ENCODE measurements at places on chromosomes 16 and 17. TPM values are rescaled to one million over a fixed set of nuclear protein-coding genes. Genes with fewer than 3 reads are reported as not detected.

- H3K27me3 ChIP-seq: peaks cover 25% of the 10 kb centered on the region
- peaks cover 6% of the 10 kb centered on the region for H3K4me1 ChIP-seq
- H3K27ac ChIP-seq: no peak overlapping the region
Observed at GRCh38 chr17:29042026-29042678, 789 bp upstream of the PIPOX start.

- no peak overlapping the region for H3K27ac ChIP-seq
- H3K4me1 ChIP-seq: peaks cover 44% of the 10 kb centered on the region
- H3K36me3 ChIP-seq: no peaks in the 10 kb centered on the region
- DNase-seq: no peak
- H3K27me3 ChIP-seq: no peaks in the 10 kb centered on the region
Observed at GRCh38 chr16:66898207-66898606, 17.9 kb downstream of the PDP2 start.

Gene HOXB9
- 145 TPM for polyA plus RNA-seq

DNA sequence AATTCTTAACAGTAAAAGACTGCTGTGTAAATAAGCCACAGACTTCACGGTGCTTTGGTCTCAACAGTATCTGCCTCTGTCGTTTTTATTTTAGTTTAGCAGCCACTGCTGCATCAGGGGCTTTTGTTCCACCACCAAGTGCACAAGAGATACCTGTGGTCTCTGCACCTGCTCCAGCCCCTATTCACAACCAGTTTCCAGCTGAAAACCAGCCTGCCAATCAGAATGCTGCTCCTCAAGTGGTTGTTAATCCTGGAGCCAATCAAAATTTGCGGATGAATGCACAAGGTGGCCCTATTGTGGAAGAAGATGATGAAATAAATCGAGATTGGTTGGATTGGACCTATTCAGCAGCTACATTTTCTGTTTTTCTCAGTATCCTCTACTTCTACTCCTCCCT lies 7.9 kb downstream of the HERPUD1 start:
- H3K36me3 ChIP-seq: peaks cover 96% of the 10 kb centered on the region
- no peak overlapping the region for H3K27ac ChIP-seq
- peaks cover 5% of the 10 kb centered on the region for H3K4me1 ChIP-seq
- H3K27me3 ChIP-seq: no peaks in the 10 kb centered on the region
- peak; percentile 37 for DNase-seq

- no peaks in the 10 kb centered on the region for H3K27me3 ChIP-seq
- H3K36me3 ChIP-seq: peaks cover 16% of the 10 kb centered on the region
- peaks cover 55% of the 10 kb centered on the region for H3K4me1 ChIP-seq
Observed at GRCh38 chr16:58034128-58034685, 8.7 kb downstream of the MMP15 start.

- no peak for DNase-seq
- no peaks in the 10 kb centered on the region for H3K36me3 ChIP-seq
- H3K27me3 ChIP-seq: peaks cover 67% of the 10 kb centered on the region
- no peak overlapping the region for H3K27ac ChIP-seq
- H3K4me1 ChIP-seq: peaks cover 5% of the 10 kb centered on the region
- no peak overlapping the region for H3K4me3 ChIP-seq
Observed at GRCh38 chr17:35775583-35775982, 14.9 kb downstream of the C17orf50 start.

DNA sequence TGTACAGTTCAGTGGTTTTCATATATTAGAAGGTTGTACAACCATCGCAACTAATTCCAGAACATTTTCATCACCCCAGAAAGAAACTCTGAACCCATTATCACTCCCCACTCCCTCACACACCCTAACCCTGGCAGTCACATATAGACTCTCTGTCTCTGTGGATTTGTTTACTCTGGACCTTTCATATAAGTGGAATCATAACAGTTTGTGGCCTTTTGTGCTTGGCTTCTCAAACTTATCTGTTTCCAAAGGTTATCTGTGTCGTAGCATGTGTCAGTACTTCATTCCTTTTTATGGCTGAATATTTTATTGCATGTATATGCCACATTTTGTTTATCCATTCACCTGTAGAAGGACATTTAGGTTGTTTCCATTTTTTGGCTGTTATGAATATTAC lies 12.4 kb downstream of the TENT4B start:
- H3K4me3 ChIP-seq: no peak overlapping the region
- DNase-seq: no peak
- no peaks in the 10 kb centered on the region for H3K27me3 ChIP-seq
- no peaks in the 10 kb centered on the region for H3K4me1 ChIP-seq

GRCh38 chr17:75240394-75241142 lies 20.8 kb downstream of the GGA3 start:
- H3K4me3 ChIP-seq: no peak overlapping the region
- H3K27me3 ChIP-seq: no peaks in the 10 kb centered on the region
- peak; percentile 82 for DNase-seq
- peaks cover 41% of the 10 kb centered on the region for H3K4me1 ChIP-seq
- peaks cover 98% of the 10 kb centered on the region for H3K36me3 ChIP-seq

DNA sequence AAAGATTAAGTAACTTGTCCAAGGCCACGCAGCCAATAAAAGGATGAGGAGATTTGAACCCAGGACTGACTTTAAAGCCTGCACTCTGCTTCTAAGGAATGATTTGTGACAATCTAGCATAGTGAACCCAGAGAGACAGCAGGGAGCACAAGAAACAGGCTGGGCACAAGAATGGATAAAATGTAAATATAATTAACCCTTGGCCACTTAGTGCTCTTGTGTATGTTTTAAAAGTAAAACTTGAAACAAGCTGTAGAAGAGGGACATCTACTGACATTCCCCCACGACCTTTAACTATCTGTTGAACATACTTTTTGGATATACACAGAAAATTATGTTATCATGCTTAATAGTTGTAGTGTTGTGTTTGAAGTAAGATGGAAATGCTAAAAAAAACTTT lies 141.9 kb upstream of the PMFBP1 start:
- no peak for DNase-seq
- H3K36me3 ChIP-seq: no peaks in the 10 kb centered on the region
- H3K27ac ChIP-seq: no peak overlapping the region
- no peaks in the 10 kb centered on the region for H3K4me1 ChIP-seq
- no peak overlapping the region for H3K4me3 ChIP-seq

Gene BORCS6
- polyA plus RNA-seq: 4.1 TPM

GRCh38 chr17:42049834-42050392 lies 488 bp downstream of the C17orf113 start:
- no peak overlapping the region for H3K27ac ChIP-seq
- no peak for DNase-seq
- peaks cover 10% of the 10 kb centered on the region for H3K27me3 ChIP-seq
- H3K4me1 ChIP-seq: peaks cover 14% of the 10 kb centered on the region
- H3K4me3 ChIP-seq: peak overlapping the region; percentile 52
- no peaks in the 10 kb centered on the region for H3K36me3 ChIP-seq
